ENCODE measurements at places on chromosomes 16 and 17.

- DNase-seq = no peak
These were observed 143.8 kb downstream of the C16orf95 start for GRCh38 chr16:87173294-87173893.

DNA sequence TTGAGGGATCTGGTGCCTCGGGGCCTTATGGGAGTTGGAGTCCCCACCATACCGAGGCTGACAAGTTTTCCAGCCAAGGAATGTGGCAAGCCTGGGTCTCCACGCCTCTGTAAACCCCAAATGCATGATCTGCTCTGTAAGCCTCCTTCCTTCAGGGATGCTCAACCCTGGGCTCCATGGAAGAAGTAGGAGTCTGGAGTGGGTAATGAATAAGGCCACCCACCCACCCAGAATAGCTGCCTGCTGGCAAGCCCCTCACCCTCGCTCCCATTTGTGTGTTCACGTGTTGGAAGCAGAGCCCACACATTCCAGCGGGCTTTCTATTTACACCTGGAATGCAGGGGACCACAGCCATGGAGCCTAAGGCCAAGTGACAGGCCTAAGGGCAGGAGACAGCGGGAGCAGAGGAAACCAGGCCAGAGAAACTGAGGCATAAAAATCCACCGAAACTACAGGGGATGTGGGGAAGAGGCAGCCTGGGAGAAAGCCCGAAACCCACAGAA lies 4.4 kb downstream of the DLG4 start:
- DNase-seq = no peak

DNA sequence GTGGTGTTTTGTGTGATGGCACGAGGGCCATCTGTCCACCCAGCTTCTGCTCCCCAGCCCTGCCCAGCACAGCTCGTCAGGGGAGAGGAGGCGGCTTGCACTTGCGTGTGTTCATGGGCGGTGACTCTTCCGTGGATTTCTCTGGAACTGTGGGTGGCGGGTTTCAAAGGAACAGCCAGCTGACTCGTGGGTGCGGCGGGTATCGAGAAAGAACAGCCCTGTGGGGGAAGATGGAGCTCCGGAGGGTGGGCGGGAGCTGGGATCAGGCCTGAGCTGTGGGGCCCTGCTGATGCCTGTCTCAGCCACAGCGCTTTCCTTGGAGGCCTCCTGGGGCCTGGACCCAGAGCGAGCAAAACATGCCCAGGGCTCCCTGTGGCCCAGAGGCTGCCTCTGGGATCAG lies 13.2 kb downstream of the NAGPA start:
- no peak for DNase-seq

DNA sequence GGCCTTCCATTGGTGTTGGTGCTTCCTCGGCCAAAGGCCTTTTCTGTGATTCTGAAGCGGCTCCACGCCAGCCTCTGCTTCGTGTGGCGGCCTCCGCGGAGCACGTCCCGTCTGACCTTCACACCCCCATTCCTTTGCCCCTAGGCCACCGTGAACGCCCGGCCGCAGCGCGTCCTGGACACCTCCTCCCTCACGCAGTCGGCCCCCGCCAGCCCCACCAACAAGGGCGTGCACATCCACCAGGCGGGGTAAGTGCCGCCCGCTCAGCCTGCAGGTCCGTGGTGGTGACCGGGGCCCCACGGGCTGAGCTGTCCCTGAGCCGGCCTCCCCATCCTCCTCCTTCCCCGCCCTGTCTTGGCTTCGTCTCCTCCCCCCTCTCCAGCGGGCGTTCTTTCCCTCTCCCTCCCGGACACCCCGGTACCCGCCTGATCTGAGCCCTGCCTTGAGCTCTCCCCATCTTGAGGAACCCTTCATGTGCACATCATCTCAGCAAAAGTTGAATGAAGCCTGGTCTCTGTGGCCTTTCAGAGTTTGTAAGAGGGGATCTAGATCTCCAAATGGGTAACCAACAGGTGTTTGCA lies 69.0 kb upstream of the CHMP6 start:
- DNase-seq = no peak

GRCh38 chr16:10685709-10686108 lies 9.0 kb downstream of the TEKT5 start:
- no peak for DNase-seq

DNA sequence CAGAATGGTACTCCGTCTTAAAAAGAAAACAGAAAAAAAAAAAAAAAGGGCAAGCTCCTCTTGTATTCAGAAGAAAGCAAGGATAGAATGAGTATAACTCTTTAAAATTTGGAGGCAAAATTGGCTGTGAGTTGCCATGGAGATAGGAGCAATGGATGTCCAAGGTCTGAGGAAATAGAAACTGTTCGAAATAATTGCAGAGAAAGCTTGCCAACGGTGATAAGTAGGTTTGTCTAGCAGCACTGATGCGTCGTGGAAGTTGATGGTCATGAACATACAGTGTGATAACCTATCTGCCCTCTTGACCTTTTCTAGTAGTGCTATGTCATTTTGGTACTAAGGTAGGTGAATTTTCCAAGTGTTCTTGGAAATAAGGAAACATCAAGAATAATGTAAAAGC lies 3.0 kb downstream of the MOSMO start:
- DNase-seq = no peak

DNA sequence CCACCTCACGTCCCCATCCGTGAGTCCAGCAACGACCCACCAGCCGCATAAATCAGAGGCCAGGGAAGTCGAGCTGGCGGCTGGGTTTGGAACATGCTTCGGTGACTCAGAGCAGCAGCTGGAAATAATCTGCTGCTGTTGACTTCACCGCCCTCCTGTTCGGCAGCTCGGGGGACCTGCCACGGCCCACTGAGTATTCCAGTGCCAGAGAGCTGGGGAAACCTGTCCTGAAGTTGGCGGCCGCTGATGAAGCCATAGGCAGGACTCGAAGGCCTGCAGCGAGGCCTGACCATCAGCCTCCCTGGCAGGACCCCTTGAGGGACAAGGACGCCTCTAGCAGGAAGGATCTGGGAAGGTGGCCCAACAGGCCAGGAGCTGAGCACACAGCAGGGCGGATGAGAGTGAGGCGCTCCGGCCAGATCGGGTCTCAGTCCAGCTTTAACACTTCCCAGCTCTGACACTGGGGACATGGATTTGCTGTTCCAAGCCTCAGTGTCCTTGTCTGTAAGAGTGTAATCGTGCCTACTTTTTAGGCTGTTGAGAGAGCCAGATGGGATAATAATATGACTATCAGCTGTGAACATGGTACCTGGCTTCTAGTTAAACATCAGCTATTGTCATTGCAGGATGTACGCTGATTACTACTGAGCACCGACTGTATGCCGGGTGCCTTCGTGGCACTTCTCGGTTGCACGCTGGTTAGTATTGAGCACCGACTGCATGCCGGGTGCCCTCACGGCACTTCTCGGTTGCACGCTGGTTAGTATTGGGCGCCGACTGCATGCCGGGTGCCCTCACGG lies 50.4 kb upstream of the CIBAR2 start:
- DNase-seq = no peak

GRCh38 chr16:27684047-27684446 lies 134.1 kb downstream of the KATNIP start:
- DNase-seq = no peak

- DNase-seq = no peak
These were observed 649 bp downstream of the GSE1 start for GRCh38 chr16:85613604-85614337.

DNA sequence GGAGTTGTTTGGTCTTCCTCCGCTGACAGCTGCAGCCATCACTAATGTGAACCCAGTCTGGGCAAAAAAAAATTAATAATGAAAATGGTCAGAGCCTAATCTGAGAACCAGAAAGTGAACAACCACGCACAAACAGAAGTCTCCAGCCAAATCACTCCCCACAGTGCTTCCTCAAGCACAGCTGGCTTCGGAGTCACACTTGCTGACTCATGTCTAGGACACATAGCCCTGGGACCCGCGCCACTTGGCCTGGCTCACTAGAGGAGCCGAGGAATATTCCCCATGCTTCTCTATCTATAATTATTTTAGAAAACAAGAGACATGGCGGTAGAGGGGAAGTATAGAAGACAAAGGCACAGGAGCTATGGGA lies 109.1 kb downstream of the ZFHX3 start:
- no peak for DNase-seq

- DNase-seq = no peak
These were observed 2284.7 kb downstream of the TP53TG3F start for GRCh38 chr16:35744084-35744483.

DNA sequence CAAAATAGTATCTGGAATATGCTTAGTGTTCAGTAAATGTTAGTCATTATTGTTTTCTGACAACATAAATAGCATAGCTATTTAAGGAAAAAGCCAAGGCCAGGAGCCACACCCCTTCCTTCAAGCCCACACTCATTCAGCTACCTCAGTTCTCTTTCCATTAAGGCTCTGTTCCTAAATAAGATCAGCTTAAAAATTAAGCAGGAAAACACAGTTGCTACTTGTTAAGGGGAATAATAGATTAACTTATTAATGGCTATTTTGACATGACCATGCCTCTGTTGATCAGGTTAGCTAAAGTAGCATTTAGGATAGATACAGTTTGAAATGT lies 158.1 kb downstream of the CHD9 start:
- no peak for DNase-seq

DNA sequence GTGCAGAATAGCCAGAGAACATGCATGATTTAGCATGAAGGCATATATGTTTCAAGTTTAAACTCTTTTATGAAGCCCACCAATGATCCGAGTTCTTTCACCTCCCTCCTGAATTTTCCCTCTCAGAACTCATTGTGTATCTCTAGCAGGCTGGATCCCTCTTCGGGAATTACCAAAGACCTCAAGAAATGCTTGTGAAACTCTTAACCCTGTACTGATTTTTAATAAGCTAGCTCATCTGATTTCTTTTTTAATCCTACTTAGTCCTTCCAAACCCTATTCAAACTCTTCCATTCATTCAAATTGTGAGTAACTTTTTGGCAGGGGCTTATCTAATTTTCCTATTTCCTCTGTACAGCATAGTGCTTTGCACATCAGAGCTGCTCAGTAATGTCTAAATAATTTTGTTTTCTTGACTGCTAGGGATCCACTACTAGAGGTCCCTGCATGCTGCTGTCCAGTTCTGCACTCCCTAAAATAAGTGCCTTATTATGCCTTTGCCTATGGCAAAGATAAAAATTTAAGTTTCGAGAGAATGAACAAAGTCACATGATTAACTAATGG lies 723.8 kb downstream of the CDH11 start:
- DNase-seq = no peak

- no peak for DNase-seq
These were observed 21.6 kb upstream of the CDH1 start for GRCh38 chr16:68715471-68715870.

GRCh38 chr17:22507823-22508222 lies 815.5 kb downstream of the KCNJ18 start:
- DNase-seq = no peak

DNA sequence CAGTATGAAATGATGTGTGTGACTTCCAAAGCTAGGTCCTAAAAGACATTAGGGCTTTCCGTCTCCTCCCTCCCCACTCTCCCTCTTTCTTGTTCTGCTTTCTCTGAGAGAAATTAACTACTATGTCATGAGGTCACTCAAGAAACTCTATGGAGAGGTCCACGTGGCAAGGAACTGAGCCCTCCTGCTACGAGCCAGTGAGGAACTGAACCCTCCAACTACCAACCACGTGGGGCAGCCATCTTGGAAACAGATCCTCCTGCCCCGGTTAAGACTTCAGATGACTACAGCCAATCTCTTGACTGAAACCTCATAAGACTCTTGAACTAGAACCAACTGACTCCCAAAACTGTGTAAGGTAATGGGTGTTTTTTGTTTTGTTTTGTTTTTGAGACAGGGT lies 4.2 kb upstream of the ALOX15 start:
- DNase-seq = no peak

- no peak for DNase-seq
These were observed 1.2 kb upstream of the ZMYND15 start for GRCh38 chr17:4738136-4739121.

DNA sequence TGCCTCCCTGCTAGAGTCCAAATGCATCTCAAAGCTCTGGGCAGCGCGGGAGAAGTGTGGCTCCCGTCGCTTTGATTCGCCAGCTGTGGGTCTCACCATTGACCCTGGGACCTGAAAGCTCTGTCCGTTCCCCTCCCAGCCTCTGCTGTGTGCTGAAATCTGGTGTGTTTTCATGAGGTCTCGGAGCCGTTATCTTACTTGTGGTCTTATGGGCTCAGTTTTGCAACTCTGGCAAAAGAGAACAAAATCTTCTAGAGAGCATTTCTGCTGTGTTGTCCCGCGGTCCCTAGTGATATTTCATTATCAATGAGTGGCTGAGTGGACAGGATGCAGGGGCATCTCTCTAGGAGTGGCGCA lies 13.3 kb downstream of the CRISPLD2 start:
- DNase-seq = no peak

DNA sequence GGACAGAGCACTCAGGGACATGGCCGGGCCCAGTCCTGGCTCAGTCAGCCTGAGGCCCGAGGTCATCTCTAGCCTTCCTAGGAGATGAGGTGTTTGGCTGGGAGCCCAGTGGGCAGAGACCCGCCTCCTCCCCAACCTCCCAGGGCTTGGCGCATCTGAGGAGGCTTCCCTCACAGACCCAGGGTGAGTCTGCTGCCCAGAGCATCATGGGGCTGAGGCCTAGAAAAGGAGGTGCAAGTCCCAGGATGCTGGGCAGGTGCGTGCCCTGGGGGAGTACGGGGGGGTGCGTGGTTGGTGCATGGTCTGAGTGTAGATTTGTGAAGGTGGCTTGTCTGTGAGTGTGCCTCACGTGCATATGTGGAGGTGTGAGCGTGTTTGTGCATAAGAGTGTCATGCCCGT lies 4.7 kb downstream of the PDE6G start:
- DNase-seq = no peak

DNA sequence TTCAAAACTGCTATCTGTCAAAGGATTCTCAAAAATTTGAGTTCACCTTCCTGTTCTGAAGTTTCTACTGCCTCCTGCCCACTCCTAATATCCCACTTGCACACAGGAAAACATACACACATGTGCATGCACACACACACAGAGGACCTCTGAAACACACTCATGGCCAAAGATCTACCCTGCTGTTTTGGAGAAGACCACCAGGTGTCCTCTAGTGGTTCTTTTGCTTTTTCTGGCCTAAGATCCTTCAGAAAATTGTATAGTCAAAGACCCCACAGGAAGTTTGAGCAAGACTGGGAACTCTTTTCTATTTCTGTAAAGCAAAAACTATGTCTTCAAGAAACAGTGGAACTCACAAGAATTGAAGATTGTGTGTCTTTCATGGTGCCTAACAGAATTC lies 90.2 kb downstream of the CDH8 start:
- no peak for DNase-seq

GRCh38 chr17:8681170-8681949 lies 50.8 kb upstream of the MYH10 start:
- DNase-seq = no peak

- no peak for DNase-seq
These were observed 77.0 kb downstream of the CDH11 start for GRCh38 chr16:65044873-65045272.

GRCh38 chr16:2359919-2360318 lies 19.4 kb upstream of the ABCA3 start:
- DNase-seq = no peak

DNA sequence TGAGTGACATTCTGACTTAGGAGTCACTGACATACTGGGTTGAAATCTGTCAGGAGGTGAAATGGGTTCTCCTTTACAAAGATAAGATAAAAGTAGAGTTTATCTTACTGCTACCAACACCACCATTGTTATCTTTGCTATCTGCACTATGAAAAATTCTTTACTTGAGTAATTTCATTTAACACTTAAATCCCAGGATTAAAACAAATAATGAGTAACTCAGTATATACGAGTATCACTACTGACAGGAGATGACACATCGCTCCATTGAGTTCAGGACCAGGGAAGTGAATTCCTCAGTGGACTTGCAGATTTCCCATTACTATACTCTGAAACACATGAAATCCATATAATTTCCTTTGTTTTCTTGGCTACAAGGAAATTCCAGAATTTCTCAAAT lies 242.1 kb upstream of the NLRP1 start:
- DNase-seq = no peak

- no peak for DNase-seq
These were observed 142.4 kb upstream of the IRX3 start for GRCh38 chr16:54429029-54429428.

Measured in GM18507 (cell line).